ENCODE measurements at places on chromosomes 12 and 14. TPM values are rescaled to one million over a fixed set of nuclear protein-coding genes. Genes with fewer than 3 reads are reported as not detected.
A peak's percentile ranks its signal among the peaks of the same experiment; 100 is the strongest.

Gene DNAJC22
- total RNA-seq, result not detected

Gene ZDHHC22
- not detected for total RNA-seq

Gene POTEM
- not detected for total RNA-seq

Gene SOCS4
- 20.8 TPM for total RNA-seq

Gene DNAAF2
- total RNA-seq, result 10.4 TPM

Gene CCDC175
- total RNA-seq, result not detected

Gene NANOG
- total RNA-seq, result not detected

Gene GDF3
- not detected for total RNA-seq

Gene B4GALNT3
- total RNA-seq, result 3.4 TPM

DNA sequence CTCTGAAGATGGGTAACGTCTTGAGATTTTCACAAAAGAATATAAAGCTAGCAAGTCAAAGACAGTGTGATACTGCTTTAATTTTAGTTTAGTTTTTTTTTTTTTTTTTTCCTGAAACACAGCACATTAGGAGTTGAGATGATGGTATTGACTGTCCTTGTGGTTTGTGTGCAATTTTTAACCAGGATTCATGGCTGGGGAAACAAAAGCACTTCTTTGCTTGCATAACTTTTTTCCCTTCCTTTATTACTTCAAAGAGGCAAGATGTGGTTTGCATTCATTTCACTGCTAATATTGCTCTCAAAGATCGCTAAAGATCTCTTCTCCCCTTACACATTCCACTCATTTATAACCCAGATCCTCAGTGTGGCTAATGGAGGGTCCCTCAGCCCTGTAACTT, 157.1 kb upstream of the PZP start:
- peak overlapping the region; percentile 70 for H3K27ac ChIP-seq
- no peaks in the 10 kb centered on the region for H3K27me3 ChIP-seq
- no peak overlapping the region for H3K4me3 ChIP-seq

- H3K27me3 ChIP-seq, result peaks cover 6% of the 10 kb centered on the region
- H3K4me3 ChIP-seq, result no peak overlapping the region
- H3K36me3 ChIP-seq, result no peaks in the 10 kb centered on the region
- H3K27ac ChIP-seq, result no peak overlapping the region
- H3K4me1 ChIP-seq, result peaks cover 16% of the 10 kb centered on the region
Observed at GRCh38 chr12:104935886-104936285, 22.2 kb downstream of the SLC41A2 start.

DNA sequence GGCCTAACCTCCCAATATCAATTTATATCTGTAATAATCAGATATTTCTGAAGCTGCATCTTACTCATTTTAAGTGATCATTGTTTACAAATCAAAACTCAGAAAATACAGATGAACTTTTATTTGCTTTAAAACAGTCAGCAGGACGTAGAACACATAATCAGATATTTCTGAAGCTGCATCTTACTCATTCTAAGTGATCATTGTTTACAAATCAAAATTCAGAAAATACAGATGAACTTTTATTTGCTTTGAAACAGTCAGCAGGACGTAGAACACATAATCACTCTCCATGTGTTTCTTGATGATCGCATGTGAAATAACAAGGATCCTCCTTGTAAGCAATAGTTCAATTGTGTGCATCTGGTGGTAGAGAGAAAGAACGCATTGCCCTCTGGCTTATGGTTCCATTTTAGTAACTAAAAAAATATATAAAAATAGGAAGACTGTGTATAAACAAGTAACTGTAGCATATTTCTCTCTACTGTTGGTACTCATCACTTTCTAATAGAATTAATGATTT, 15.0 kb upstream of the TMTC2 start:
- H3K4me1 ChIP-seq, result no peaks in the 10 kb centered on the region
- no peak overlapping the region for H3K27ac ChIP-seq
- no peaks in the 10 kb centered on the region for H3K36me3 ChIP-seq
- H3K4me3 ChIP-seq, result no peak overlapping the region
- DNase-seq, result no peak

DNA sequence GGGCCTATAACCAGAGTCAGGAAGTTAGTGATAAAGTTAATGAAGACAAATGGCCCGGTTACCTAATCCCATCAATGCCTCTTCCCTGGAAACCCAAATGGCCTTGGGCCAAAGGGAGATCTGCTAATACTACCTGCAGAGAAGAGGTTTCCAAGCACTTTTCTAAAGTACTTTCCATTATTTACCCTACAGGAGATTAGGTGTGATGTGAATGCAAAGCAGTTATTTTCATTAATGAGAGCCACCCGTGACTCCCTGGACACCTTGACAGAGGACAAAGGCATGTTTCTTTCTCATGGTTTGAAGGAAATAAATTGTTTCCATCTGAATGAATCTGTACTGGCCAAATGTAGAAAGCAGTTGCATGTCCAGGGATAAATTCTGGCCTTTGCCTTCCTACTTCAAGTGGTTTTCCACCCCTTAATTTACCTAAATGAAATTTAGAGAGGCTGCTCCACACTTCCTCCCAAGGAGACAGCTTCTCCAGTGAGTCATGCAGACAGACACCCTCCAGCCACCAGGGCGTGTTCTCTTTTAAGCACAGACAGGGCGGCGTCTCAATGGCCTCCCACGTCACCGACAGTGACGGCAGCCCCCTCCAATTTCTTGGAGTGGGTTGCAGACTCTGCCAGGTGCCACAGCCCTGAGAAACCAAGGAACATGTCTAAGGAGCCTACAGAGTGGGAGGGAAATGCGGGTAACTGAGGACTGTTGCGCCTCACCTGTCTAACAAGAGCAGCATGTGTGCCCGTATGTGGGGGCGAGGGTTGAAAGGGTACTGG, 43.9 kb upstream of the GNPNAT1 start:
- no peak for DNase-seq
- H3K4me3 ChIP-seq, result no peak overlapping the region
- no peaks in the 10 kb centered on the region for H3K4me1 ChIP-seq
- no peaks in the 10 kb centered on the region for H3K36me3 ChIP-seq
- H3K27ac ChIP-seq, result no peak overlapping the region

DNA sequence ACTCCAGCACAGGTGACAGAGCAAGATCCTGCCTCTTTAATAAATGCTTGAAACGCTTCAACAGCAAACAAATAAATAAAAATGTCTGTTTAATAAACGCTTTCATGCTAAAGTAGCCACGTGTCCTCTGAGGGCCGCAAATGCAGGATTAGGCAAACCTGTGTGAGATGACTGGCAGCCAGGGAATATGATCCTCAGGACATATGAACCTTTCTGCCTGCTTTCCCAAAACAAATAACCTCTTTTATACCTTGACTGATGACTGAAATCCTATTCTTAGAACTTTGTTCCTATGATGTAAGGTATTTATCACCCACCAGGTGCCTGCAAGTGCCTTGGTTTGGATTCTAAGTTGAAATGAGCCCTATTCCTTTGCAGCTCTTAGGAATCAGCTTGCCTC, 14.5 kb upstream of the FLVCR2 start:
- H3K4me1 ChIP-seq, result peaks cover 81% of the 10 kb centered on the region
- no peak overlapping the region for H3K27ac ChIP-seq
- H3K4me3 ChIP-seq, result no peak overlapping the region
- DNase-seq, result no peak
- H3K27me3 ChIP-seq, result no peaks in the 10 kb centered on the region
- no peaks in the 10 kb centered on the region for H3K36me3 ChIP-seq

DNA sequence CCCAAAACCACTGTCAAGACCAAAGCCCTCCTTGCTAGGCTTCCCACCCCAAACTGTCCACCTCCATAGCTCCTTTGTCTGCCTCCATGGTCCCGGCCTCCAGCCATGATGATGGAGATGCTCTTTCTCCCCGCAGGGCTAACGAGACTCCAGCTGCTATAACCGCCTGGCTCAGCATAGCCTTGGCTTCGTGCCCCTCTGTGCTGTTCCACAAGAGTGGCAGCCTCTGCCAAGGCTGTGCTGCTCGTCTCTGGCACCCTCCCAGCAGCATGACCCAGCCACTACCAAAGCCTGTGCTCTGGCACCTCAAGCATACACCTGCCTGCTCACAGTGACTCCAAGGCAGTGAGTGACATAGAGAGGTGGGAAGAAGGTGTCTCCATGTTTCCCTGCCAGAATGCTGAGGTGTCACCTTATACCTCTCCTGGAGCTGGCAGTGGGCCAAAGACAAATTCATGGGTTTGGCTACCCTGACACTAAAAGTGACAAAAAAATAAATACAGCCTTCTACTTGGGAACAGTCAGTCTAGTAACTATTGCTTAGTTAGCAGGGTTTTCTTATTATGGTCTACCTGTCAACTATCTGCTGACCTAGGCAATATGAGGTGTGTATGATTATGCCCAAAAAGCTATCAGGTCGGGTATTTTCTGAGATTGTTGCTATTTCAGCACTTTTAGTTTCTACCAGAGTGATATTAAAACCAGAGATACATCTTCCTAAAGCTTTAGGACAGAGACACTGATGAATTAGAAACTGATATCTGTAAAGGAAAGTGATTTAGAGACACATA, 16.1 kb upstream of the KRT73 start:
- H3K4me1 ChIP-seq, result peaks cover 44% of the 10 kb centered on the region
- H3K36me3 ChIP-seq, result no peaks in the 10 kb centered on the region
- no peak for DNase-seq
- no peak overlapping the region for H3K27ac ChIP-seq

DNA sequence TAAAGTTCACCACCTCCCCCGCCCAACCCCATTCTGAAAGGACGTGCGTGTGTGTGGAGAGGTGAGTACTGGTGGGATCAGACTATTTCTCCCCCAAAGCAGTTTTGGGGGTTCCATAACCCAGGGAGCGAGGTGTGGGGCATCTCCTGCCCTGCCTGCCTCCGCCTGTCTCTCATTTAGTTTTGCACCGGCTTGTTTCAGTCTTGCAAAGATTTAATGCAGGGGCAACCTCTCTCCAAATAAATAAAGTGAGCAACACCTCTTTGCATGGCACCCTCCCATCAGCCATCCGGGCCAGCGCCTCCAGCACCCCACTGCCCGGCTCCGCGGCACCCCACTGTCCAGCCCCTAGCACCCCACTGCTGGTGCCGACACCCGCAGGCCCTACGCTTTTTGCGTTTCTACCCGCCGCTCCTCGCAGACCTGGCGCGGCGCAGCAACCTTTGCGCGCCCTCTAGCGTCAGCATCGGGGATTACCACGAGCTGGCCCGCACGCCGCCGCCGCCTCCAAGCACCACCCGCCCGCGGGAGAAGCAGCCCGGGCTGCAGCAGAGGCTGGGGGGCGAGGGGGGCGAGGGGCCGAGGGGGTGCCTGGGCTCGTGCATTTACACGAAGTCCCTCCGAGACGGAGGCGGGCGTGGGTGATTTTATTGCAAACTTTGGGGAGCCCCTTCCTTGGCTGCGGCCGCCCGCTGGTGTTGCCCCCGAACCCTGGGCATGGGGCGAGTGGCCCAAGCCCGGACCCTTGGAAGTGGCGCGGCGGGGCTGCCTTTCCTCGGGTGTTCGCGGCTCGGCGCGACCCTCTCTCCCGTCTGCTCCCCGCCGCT, 55.8 kb upstream of the VRK1 start:
- DNase-seq, result peak; percentile 74
- H3K27me3 ChIP-seq, result peaks cover 58% of the 10 kb centered on the region
- peaks cover 6% of the 10 kb centered on the region for H3K4me1 ChIP-seq
- no peak overlapping the region for H3K27ac ChIP-seq
- peak overlapping the region; percentile 24 for H3K4me3 ChIP-seq

DNA sequence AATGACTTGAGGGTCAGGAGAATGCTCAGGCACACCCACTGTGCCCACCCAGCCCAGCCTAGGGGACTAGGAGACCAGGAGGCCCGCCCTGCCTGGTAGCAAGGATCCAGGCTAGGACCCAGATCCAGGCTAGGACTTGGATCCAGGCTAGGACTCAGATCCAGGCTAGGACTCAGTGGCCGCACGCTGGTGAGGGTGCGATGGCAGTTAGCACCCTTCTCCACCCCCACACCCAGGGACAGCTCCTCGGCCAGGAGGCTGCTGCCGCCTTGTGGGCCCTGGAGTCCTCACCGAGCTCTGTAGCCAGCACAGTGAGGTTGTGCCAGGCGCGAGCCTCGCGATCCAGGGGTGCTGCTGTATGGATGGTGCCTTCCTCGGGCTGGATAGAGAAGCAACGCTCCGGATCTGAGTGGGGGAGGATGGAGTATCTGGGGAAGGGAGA, 5.1 kb downstream of the CDH24 start:
- peaks cover 9% of the 10 kb centered on the region for H3K27me3 ChIP-seq
- no peaks in the 10 kb centered on the region for H3K36me3 ChIP-seq
- H3K4me1 ChIP-seq, result peaks cover 14% of the 10 kb centered on the region
- no peak overlapping the region for H3K4me3 ChIP-seq

- H3K4me1 ChIP-seq, result no peaks in the 10 kb centered on the region
- no peaks in the 10 kb centered on the region for H3K36me3 ChIP-seq
- H3K27me3 ChIP-seq, result peaks cover 3% of the 10 kb centered on the region
- no peak overlapping the region for H3K4me3 ChIP-seq
Observed at GRCh38 chr14:58119381-58119780, 32.6 kb downstream of the ARMH4 start.

DNA sequence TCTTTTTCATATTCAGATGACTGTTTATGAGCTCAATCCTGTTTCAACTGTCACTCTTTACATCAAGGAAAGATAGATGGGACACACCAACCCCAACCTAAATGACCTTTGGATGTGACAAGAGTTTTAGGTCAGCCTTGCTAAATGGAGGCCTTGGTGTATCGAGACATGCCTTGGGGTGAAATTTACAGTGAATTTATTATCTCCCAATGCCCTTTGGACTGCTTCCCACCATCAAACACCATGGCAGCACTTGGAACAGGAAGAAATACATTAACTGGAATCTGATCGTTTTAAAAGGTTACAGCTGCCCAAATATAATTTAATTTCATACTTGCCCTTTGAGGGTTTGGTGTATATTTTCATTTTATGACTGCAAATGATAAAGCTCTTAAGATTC, 327.6 kb downstream of the SOX5 start:
- no peak overlapping the region for H3K4me3 ChIP-seq
- H3K27me3 ChIP-seq, result no peaks in the 10 kb centered on the region
- no peaks in the 10 kb centered on the region for H3K4me1 ChIP-seq
- H3K36me3 ChIP-seq, result no peaks in the 10 kb centered on the region
- no peak for DNase-seq

DNA sequence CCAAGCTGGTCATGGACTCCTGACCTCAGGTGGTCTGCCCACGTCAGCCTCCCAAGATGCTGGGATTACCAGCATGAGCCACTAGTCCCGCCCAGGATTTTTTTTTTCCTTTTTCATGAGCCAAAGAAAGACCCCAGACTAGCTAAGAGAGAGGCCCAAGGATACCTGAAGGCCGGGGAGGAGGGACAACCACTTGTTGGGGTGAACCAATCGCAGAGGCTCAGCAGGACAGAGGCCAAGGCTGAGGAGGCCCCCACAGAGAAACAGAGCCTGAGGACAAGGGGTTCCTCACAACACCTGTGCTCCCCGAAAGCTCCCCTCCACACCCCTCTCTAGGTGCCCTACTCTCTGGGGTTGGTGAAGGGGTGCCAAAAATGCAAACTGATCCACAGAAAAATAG, 1.0 kb upstream of the SERPINA3 start:
- no peak overlapping the region for H3K4me3 ChIP-seq
- H3K27me3 ChIP-seq, result no peaks in the 10 kb centered on the region
- no peak for DNase-seq

GRCh38 chr14:101155575-101155974, 252.1 kb upstream of the RTL1 start:
- H3K27ac ChIP-seq, result no peak overlapping the region
- peaks cover 2% of the 10 kb centered on the region for H3K4me1 ChIP-seq
- peaks cover 29% of the 10 kb centered on the region for H3K27me3 ChIP-seq
- no peak for DNase-seq
- H3K4me3 ChIP-seq, result no peak overlapping the region

- no peaks in the 10 kb centered on the region for H3K27me3 ChIP-seq
- DNase-seq, result peak; percentile 76
- peaks cover 95% of the 10 kb centered on the region for H3K4me1 ChIP-seq
- H3K4me3 ChIP-seq, result peak overlapping the region; percentile 62
Observed at GRCh38 chr12:49671031-49671765, 36.0 kb downstream of the FMNL3 start.

GRCh38 chr14:88864198-88864597, 39.7 kb downstream of the TTC8 start:
- no peaks in the 10 kb centered on the region for H3K36me3 ChIP-seq
- no peaks in the 10 kb centered on the region for H3K4me1 ChIP-seq
- DNase-seq, result no peak
- no peaks in the 10 kb centered on the region for H3K27me3 ChIP-seq
- no peak overlapping the region for H3K4me3 ChIP-seq

All from activated CD8-positive, alpha-beta T cell treated with anti-CD3 and anti-CD28 coated beads for 36 hours (primary cell).